ENCODE measurements at places on chromosomes 5 and 9.
A peak's percentile ranks its signal among the peaks of the same experiment; 100 is the strongest.

- DNase-seq = no peak
These were observed 409.9 kb downstream of the BRINP1 start for GRCh38 chr9:118959366-118959765.

DNA sequence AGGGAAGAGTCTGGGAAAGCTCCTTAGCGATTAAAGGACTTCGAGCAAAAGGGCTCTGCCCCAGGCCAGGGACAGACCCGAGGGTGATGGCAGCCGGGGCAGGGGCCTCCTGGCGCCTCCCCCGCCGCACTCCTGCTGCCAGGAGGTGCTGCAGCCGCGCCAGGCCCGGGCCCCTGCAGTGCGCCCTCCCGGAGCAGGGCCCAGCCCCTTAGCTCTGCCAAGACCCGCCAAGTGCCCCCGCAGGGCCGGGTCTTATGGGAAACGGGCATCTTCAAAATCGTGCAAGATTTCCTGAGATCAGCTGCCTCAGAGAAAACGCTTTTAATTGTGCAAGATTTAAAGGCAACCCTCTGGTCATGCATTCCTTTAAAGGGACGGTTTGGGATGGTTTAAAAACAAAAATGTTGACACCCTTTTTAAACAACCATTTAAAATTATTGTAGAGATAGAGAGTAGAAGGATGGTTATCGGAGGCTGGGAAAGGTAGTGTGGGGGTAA is 52.4 kb downstream of the CDC14B start:
- no peak for DNase-seq

GRCh38 chr9:127942216-127943010 is 4.8 kb upstream of the DPM2 start:
- peak; percentile 79 for DNase-seq

DNA sequence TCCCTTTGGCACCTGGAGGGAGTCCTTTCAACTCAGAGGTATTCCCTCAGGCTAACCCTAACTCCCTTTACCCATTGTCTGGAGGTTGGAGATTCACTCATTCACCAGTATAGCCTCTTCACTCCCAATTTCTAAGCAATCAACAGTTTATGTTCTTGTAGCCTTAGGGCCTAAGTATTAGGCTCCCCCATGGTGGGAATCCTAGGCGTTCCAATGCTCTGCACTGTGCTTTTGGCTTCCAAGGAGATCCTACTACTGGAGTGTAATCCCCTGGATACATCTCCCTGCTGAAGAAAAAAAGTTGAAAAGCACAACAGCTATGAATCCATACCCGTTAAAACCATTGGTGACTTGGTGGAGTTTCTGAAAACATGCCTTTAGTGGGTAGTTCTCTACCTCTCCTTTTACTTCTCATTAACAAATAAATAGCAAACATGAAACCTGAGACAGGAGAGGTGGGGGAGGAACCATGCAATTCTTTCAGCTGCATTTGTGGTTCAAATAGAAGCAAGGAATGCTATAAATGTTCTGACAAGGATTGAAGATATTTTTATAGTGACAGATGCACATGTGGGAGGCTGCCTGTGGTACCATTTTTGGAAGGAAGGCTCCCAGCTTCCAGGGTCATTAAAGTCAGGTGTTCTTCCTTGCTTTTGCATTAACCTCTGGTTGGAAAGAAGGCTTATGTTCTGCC is 397.1 kb downstream of the DMAC1 start:
- no peak for DNase-seq

GRCh38 chr9:83154821-83155220 is 91.9 kb upstream of the RASEF start:
- no peak for DNase-seq

GRCh38 chr5:79423296-79423695 is 90.6 kb downstream of the HOMER1 start:
- no peak for DNase-seq

GRCh38 chr9:4027606-4028005 is 272.3 kb downstream of the GLIS3 start:
- DNase-seq = no peak

- DNase-seq = no peak
These were observed 97.9 kb downstream of the CACNA1B start for GRCh38 chr9:137975527-137975913.

DNA sequence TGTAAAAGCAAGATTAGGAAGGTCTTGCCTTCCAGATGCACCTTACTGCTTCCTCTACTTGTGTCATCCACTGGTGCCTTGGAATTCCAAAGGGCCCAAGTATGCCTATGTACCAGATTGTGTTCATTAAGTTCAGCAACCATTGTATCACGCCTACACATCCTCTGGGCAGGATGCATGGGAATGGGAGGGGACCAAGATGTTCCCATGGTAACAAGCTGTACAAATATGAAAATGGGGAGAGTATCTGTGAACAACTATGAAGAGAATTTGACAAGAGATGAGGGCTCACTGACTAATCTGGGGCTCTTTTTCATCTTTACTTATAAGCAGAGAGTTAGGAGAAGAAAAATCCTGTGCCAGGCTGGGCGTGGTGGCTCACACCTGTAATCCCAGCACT is 137.8 kb upstream of the MAP1B start:
- no peak for DNase-seq

DNA sequence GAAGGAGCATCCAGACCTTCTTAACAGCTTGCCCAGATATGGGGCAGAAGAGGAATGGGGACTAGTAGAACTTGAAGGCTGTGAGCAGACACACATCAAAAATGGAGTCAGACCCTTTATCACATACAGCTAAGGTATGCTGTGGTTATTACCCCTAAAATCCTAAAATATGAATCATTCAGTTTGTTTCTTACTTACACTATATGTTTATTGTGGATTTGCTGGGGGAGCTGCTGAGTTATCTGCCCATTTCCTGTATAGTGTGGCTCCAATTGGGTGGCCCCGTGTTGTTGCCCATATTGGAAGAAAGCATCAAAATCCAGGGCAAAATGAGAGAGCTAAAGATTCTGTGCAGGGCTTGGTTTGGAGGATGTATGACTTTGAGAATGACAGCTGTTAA is 56.9 kb downstream of the AP3S1 start:
- DNase-seq = no peak

Measured in B cell (primary cell).